A673 (cell line): ENCODE measurements at places on chromosomes 7 and 10. TPM values are rescaled to one million over a fixed set of nuclear protein-coding genes. Genes with fewer than 3 reads are reported as not detected.

Gene NPY4R2
- total RNA-seq = not detected in 2 replicates

Gene FAM53B
- 18.3 and 19.8 TPM in 2 replicates for total RNA-seq

Gene MTG1
- 79.0 and 83.3 TPM in 2 replicates for total RNA-seq

Gene NEUROG3
- total RNA-seq = not detected in 2 replicates

GRCh38 chr7:116327752-116328151, 117.4 kb downstream of the TES start:
- no peak for DNase-seq

DNA sequence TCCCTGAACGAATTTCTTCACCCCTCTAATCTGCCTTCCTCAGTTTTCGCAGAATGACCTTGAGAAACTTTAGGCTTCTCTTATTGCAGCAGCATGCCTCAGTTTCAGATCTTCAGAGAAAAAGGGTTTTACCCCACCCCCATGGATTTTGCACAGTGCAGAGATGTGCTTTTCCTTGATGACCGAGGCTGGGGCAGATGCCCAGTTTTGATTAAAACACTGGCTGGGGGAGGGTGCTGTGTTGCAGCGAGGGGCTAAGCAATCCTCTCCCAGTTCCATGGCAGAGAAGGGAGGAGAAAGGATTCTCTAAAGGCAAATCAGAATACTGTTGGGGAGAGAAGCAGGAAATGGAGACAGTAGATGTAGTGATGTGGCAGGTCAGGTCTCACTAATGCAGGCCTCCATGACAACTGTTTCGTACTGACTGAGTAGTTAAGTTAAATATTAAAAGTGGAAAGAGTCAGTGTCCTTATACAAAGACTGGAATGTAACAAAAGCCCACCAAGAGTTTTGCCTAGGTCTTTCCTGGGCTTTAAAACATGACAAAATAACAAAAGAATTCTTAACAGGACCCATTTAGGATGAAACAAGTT, 50.8 kb upstream of the PDZD8 start:
- DNase-seq = no peak

- no peak for DNase-seq
Measured at GRCh38 chr7:129896568-129897382, 56.0 kb downstream of the UBE2H start.
